ENCODE measurements at places on chromosomes 7 and 10.

DNA sequence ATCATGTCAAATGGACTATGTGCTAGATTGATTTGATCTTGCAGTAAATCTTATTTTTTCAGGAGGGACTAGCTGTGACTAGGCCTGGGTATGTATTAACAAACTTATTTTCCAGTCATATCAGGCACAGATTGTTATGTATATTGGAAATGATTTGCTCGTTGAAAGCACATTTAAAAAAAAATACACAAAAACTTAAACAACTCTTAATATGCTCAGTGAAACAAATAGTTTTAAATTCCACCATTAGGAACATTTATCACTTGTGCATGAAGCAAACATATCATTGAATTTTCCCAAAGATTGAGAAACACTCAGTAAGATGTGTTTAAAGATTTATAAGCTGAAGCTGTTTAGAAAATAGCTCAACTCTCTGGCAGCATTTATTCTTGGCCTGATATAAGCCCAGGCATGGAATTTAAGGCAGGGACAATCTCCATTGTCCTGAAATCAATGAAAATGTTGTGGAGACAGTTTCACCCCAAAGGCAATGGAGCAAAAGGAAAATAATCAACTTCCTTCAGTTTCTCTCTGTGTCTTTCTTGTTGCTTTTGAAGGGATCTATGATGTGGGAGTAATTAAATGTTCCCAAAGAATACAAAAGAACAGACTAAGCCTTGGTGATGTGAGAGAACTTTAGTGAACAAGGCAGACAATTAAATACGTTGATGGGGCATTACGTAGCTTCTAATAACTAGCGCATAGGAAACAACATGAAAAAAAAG lies 250.3 kb downstream of the GPR37 start:
- DNase-seq = no peak

- DNase-seq = no peak
Observed at GRCh38 chr7:110973196-110973990, 117.5 kb upstream of the LRRN3 start.

DNA sequence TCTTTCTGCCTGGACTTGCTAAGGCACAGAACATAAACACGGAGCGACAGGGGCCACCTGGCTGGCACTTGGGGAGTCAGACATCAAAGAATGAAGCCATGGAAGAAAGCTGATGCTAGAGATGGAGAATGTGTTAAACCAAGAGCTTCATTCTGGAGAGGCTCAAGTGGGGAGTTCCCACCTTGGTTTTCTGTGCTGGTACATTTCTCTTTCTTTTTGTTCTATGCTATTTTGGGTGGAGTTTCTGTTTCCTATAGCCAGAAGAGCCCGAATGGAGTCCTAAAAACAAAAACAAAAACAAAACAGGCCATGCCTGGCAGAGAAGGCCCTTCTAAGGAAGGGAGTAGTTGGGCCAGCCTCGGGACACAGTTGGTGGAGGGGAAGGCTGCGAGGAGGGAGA lies 148.4 kb upstream of the PRR15 start:
- DNase-seq = no peak

DNA sequence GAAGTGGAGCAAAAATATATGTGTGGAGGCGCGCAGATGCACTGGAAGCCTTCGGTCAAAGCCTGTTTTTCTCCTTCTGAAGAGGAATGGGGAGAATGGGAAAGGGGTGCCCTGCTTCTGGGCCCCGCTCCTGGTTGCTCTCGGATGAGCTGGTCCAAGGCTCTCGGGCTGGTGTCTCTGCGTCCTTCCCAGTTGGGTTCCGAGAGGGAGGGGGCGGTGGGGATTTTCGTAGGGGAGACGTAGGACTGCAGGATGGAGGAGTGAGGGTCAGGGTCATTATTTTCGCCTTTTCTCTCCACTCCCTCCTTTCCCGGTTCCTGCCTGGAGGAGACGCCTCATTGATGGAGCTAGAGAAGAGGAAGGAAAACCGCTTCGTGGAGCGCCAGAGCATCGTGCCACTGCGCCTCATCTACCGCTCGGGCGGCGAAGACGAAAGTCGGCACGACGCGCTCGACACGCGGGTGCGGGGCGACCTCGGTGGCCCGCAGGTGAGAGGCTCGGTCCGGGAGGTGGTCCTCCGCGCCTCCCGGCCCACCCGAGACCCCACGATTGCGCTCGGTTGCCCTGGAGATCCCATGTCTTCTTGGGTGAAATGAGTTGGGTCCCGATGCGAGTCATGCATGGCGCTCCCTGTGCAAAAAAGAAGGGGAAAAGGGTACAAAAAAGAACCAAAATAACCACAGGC lies 790 bp downstream of the ADAM22 start:
- DNase-seq = peak; percentile 59

- DNase-seq = no peak
Observed at GRCh38 chr7:120609136-120609753, 248.7 kb downstream of the TSPAN12 start.

DNA sequence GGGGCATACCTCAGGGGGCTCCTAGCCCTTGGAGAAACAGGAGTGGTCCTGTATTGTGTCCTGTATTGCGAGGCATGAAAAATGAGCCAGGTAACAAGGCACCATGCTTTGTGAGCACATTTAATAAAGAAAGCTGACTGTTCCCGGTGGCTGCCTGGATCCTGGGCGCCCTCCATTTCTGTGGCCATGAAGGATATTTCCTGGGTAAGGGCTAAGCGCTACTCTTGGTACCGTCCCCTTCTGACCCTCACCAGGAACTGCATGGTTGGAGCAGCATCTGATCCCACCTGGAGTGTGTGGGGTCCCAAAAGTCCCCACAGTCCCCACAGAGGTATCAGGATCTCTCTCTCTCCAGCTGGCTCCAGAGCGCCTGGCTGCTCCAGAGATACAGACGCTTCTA lies 139.5 kb downstream of the MAPK8 start:
- no peak for DNase-seq

GRCh38 chr7:103394566-103394965 lies 47.1 kb downstream of the PSMC2 start:
- DNase-seq = no peak

DNA sequence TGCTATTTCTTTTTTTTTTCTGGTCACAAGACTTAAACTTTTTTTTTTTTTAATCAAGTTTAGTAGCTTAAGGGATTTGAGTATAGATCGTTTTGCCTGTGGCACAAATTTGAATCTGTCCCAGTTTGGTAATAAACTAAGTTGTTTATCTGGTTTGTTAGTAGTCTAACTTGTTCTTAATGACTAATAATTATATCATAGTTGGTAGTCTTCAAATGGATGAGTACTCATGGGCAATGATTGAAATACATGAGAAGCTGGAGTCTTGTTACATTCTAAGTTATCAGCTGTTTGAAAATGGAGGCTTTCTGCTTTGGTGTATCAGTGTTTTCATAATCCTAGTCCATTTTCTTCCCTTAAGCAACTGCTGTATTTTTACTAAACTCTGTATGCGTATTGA lies 12.3 kb downstream of the BTAF1 start:
- no peak for DNase-seq

DNA sequence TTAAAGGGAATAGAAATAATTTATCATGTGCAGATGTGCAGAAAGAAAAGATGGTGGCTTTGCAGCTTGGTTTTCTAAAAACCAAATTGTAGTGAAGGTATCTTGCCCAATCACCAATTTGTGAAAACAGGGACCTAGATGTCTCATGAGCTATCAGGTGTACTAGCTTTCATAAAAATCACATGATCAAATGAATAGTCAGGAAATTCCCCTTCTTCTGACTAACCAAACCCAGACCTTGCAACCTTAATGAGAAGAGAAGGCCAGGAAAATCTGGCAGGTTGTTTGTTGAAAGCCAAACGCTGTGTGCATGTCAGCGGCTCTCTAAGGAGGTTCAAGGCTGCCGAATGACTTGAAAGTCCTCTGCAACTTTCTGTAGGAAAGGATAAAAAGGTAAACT lies 304.4 kb upstream of the NRP1 start:
- DNase-seq = no peak

GRCh38 chr10:99527526-99528493 lies 4.9 kb upstream of the NKX2-3 start:
- DNase-seq = no peak

DNA sequence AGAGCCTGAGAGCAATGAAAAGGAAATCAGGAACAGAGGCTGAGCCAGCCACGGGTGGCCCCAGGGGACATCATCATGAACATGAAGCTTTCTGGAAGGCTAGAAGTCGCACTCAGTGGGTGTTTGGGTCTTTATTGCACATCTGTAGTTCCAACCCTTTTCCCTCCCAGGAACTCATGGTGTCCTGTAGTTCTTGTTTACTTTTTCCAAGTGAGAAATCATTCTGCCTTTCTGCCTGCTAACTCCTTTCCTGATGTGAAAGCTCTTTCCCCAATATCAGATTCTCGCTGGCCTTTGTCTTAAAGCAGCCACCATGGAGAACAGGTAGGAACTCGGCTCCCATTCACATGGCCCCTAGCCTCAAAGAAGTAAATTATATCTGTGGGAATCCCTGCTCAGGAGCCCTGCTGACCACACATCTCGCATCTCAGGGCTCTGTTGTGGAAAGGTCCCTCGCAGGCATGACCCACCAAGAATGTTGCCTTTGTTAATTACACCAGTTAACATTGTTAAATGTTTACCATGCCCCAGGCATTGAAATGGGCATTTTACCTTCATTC lies 542.7 kb downstream of the TNS3 start:
- no peak for DNase-seq

- DNase-seq = no peak
Observed at GRCh38 chr7:48515171-48515570, 343.9 kb downstream of the ABCA13 start.

GRCh38 chr10:11411926-11412545 lies 199.4 kb downstream of the USP6NL start:
- DNase-seq = no peak

- peak; percentile 29 for DNase-seq
Observed at GRCh38 chr10:71314028-71314693, 4.9 kb upstream of the SLC29A3 start.

DNA sequence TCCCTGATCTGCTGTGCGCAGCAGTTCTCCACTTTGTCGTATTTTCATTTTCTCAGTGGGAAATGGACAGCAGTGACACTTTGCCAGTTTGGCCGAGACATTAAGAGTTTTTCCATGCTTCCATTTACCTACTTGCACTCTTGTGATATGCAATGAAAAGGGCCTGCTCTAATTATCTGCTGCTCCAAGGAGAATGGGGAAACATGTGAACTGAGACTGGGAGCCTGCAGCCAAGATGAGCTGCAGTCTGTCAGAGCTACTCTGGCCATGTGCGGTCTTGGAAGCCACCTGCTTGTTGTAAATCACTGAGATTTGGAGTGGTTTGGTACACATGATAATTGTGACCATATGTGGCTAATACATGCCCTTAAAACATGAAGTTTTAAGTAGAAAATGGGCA lies 586.6 kb upstream of the POT1 start:
- peak; percentile 89 for DNase-seq

DNA sequence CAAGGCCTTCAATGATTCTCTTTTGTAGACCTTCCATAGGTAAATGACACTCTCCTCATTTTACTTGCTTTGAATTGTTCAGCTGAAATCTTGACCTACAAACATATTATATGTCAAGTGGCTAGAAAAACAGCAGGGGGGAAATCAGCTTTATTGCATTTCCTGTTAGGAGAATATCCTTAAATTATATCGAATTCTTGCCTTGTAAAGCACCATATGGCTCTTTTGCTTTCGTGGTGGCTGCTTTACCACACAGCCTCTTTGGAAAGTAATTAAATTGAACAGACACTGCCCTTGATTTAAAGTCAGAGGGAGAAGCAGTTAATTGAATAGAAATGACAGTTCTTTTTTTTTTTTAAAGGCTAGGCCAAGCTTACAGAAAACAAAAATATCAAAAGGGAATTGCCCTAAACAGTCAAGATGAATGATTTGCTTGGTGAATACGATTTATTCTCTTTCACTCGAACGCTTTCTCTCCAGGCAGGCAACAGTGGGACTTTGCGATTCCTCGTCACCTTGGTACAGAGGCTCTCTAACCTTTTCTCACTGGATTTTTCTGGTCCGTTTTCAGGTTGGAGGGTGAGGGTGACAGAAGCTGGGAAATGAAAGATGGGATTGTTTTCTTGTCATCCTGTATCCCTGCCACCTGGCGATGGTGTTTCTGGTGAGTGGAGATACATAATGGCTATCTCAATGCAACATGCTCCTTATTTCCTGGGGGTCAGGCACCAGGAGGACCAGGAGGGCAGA lies 126.0 kb downstream of the GATA3 start:
- DNase-seq = no peak

DNA sequence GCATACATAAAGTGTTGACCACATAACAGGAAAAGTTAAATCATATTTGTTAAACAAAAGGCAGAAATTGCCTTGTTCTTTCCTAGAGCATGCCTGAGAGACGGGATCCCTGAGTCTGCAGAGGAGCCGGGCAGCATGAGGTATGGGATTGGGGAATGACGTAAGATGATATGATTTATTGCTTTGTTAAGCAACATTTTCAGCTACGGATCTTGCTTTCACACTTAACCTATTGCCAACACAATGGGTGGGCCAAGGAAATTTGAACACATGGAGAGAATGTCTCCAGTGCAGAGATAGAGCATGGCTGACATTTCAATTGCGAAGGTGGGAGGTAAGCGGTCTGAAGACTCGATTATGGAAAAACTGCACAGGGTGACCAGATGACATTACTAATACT lies 76.7 kb downstream of the EMX2 start:
- no peak for DNase-seq

GRCh38 chr7:16264036-16264819 lies 157.1 kb downstream of the CRPPA start:
- DNase-seq = no peak

GRCh38 chr7:118657391-118658005 lies 433.0 kb downstream of the ANKRD7 start:
- no peak for DNase-seq

DNA sequence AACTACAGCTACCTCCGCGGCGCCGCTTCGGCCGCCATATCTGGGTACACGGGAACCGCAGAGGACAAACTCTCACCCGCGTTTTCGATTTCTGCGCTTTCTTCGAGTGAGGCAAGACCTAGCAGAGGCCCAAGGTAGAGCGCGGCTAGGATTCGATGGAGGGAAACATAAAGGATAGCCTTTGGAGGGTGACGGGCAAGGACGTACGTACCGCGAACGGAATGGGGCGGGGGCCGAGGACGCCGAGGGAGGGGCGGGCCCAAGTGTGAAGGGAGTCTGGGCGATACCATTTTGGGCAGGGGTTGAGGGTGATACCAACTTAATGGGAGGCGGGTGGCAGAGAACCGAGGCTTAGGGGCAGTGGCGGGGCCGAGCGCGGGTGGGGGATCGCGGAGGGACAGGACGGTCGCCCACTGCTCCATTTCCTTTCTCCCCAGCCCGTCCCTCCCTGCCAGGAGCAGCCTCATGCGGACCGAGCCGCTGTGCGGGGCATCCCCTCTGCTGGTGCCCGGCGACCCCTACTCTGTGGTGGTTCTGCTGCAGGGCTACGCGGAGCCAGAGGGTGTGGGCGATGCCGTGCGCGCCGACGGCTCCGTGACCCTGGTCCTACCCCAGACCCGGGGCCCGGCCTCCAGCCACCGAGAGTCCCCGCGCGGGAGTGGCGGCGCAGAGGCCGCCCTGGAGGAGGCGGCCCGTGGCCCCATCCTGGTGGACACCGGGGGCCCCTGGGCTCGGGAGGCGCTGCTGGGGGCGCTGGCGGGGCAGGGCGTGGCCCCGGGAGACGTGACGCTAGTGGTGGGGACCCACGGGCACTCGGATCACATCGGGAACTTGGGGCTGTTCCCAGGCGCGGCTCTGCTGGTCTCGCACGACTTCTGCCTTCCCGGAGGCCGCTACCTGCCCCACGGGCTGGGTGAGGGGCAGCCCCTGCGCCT lies at the start of gene MBLAC1:
TSS of gene MBLAC1 (plus strand) at position 37 of the 935 bp plus-strand sequence. CDS start at position 466, 429 bp downstream.
- peak; percentile 93 for DNase-seq

Measured in NCI-H1092 (cell line).